ENCODE measurements at places on chromosomes 6 and 20.
A peak's percentile ranks its signal among the peaks of the same experiment; 100 is the strongest.

DNA sequence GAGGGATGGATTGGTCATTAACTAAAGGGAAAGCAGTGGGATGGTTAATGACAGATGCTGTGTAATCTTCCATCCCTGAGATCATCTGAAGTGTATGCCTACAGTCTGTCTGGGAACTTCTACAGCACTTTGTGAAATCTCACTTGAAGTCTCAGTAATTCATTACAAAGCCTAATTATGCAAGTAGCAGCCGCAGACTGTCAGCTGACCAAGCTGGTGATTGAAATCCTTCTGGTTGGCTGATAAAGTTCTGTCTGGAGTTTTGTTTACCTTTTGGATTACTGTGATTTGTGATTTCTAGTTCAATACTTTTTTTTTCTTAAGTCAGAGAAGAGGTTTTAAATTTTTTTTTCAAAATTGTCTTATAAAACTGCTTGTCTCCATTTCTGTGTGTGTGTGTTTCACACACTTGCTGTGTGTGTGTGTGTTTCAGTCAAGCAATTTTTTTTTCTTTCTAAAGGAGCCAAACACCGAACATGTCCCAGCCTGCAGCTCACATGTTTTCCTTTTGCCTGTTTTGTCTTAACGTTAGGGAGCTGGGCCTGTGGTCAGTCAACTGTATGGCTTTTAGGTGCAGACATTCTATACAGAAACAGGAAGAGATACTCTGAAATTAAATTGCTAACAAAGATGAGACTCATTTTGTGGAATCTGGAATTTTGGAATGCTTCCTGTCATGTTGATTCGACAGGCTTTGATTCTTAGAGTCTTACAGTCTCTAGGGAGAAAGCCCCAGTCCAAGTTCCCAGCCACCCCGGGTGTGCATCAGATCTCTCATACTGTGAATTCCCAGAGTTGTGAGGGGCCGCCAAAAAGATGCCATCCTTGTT, 28.5 kb upstream of the ADGRF4 start:
- no peak for DNase-seq

- no peak for DNase-seq
These were observed 247.8 kb downstream of the PRL start for GRCh38 chr6:22049002-22049401.

GRCh38 chr20:57651881-57652605, 31.8 kb upstream of the ZBP1 start:
- DNase-seq, result no peak

- no peak for DNase-seq
These were observed 64.9 kb upstream of the AFDN start for GRCh38 chr6:167761794-167762258.

DNA sequence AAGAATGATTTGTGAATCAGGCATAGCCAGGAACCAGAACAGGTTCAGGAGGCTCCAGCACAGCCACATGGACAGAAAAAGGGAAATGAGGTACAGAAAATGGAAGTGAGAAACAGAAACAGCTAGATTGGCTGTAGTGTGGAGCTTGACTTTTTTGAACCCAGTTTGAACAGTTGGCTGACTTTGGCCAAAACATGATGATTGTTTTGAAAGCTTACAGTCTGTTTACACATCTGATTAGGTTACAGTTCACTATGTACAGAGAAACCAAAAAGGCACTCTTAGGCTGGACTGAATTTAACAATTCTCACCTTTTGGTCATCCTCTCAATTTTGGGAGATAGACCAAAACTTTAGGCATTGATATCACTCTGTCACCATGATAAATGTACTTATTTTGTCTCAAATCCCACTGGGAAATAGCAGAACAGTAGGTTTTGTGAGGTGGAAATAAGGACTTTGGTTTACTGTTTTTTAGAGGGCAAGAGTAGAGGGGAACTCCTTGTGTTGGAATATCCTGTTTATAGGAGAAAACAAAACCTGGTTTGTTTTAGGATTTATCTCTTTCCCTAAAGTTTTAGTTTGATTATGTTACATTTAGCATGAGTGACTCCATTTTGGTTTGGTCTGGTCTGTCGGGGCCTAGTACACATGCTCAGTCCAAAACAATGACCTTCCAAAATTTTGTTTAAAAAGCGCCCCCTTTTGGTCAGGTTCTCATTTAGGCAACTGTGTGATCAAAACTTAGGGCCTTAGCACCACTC, 123.1 kb downstream of the OLIG3 start:
- DNase-seq, result no peak

- peak; percentile 16 for DNase-seq
These were observed 6.3 kb downstream of the SDCBP2 start for GRCh38 chr20:1322511-1323245.

DNA sequence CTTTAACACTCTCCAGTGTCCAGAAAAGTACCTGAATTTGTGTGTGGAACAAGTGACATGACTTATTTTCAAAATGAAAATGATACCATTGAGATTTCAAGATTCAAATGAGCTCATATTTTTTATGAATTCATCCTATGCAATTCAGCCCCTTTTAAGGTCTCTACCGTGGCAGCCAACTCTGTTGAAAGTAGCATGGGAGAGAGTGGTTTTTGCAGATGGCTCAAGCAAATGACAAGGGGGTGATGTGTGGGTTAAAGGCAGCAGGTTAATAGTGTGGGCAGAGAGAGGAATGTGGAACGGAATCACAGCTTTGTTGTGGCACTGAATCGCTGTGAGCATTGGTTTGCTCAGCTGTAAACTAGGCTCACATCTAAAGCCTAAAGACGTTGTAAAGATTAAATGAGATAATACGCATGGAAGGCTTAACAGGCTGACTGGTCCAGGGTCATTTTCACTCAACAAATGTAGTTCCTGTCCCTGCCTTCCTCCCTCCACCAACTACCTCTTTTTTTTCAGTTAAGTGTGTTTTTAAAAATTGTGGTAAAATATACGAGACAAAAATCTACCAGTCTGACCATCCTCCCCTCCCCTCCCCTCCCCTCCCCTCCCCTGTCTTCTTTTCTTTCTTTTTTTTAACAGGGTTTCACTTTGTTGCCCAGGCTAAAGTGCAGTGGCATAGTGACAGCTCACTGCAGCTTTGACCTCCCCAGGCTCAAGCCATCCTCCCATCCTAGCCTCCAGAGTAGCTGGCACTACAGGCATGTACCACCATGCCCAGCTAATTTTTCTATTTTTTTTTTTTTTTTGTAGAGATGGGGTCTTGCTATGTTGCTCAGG, 114.7 kb upstream of the ZNF217 start:
- DNase-seq, result peak; percentile 54

GRCh38 chr6:122712448-122713137, 66.9 kb upstream of the FABP7 start:
- no peak for DNase-seq

All from Caco-2 (cell line).